ENCODE measurements at places on chromosomes 12 and 14.

DNA sequence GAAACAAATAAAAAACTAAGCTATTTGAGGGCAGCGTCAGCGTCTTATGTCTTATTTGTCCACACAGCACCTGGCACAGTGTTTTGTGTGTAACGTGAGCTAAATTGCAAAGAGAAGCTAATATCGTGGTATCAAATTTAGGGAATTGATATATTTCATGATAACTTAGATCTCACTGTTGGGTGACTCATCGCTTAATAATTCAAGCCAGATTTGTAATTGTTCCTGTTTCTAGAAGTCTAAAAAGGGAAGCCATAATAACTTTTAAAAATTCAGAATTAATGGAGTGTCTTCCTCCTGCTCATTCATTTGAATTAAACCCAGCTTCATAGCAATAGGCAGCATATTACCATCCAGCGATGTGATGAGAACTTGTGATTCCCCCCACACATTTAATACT lies 214.7 kb downstream of the PDZRN4 start:
- no peak for DNase-seq

- peak; percentile 48 for DNase-seq
These were observed 42.9 kb downstream of the TRIP11 start for GRCh38 chr14:91996948-91997371.

DNA sequence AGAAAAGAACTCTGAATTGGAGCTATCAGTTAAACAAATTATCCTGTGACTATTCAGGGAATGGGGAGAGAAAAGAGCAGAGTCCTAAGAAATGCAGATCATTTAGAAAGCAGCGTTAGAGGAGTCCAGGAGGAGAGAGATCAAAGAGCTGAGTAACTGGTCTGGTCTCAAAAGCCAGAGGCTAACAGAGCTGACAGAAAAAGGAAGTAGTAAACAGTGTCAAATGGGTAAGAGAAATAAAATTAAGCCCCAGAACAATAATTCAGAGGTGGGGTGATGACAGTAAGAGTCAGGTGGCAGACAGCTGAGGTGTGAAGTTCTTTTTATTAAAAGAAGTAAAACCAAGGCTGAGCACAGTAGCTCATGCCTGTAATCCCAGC lies 19.3 kb downstream of the GXYLT1 start:
- no peak for DNase-seq

DNA sequence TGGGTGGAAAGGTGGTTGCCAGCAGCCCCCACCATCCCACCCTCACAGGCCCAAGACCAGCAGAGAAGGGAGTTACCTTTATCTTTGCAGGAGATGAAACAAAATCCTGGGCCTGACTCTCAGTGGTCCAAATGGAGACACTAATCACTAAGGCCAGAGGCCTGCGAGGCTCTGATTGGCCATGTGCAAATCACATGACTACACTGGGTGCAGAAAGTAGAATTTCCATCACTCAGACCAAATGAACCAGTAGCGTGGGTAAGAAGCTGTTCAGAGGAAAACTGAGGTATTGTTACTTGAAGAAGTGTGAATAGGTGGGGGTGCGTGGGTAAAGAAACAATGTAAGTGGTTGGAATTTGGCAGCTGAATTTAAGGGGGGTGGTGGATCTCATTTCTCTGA lies 20.2 kb upstream of the PPP1CC start:
- DNase-seq: no peak

GRCh38 chr12:120321382-120322202 lies 6.0 kb downstream of the PLA2G1B start:
- peak; percentile 92 for DNase-seq

GRCh38 chr14:77906446-77906845 lies 106.5 kb downstream of the ADCK1 start:
- no peak for DNase-seq

- no peak for DNase-seq
These were observed 45.4 kb downstream of the BCAT1 start for GRCh38 chr12:24903329-24904088.

- no peak for DNase-seq
These were observed 65.9 kb upstream of the OTOGL start for GRCh38 chr12:80033448-80033847.

GRCh38 chr14:80629606-80630005 lies 311.9 kb downstream of the CEP128 start:
- DNase-seq: no peak

All from HepG2 (cell line).